ENCODE measurements at places on chromosomes 1 and 21.

DNA sequence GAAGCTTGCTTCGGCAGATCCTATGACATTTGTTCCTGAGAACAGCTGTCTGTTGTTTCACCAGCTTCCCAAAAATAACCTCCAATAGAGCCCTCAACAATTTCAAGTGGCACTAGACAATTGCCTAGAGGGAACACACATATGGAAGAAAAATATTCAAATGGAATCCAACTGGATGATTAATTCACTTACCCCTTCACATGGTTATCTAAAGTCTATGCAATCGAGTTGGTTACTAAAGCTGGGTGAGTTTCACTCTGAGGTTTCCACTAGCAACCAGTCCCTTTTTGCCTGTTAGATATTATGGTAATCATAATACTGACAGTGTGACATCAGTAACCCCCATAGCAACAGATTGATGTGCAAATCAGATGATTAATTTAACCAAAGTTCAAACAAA is at the start of gene LEMD1:
LEMD1 (minus strand) TSS at position 259 of the 400 bp plus-strand sequence. CDS start 1,520 bp downstream, outside the sequence.
- DNase-seq, result no peak

DNA sequence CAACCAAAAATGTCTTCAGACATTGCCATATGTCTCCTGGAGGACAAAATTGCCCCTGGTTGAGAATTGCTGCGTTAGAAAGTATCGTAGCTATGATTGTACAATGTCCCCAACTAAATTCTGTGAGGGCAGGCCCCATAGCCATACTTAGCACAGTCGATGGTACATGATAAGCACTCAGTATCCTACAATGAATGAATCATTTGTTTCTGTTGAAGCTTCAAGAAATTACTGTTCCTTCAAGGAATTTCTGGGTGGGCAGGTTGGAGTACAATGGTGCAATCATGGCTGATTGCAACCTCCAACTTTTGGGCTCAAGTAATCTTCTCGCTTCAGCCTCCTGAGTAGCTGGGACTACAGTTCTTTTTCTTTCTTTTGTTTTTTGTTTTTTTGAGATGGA is 4.7 kb downstream of the CAP1 start:
- peak; percentile 53 for DNase-seq

GRCh38 chr1:229156872-229157271 is 114.0 kb upstream of the RAB4A start:
- DNase-seq, result peak; percentile 30

- DNase-seq, result peak; percentile 39
Observed at GRCh38 chr1:42680921-42681683, 1.1 kb upstream of the YBX1 start.

DNA sequence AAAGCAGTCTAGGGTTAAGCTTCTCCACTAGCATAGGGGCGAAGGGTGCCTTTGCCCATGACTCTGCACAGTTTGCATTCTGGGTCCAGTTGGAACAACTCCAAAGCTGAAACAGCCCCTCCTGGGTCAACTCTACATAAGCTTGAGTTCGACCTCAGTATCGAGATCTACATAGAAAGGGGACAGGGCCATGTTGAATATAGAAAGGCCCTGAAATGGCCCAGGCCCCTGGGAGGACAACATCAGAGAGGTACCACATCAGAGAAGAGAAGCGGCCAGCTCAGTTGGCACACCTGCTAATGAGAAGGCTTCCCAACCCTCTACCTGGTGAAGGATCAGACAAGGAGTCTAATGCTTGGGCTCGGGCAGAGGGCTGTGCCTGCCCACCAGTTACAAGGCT is 1.6 kb downstream of the DENND2D start:
- DNase-seq, result no peak

DNA sequence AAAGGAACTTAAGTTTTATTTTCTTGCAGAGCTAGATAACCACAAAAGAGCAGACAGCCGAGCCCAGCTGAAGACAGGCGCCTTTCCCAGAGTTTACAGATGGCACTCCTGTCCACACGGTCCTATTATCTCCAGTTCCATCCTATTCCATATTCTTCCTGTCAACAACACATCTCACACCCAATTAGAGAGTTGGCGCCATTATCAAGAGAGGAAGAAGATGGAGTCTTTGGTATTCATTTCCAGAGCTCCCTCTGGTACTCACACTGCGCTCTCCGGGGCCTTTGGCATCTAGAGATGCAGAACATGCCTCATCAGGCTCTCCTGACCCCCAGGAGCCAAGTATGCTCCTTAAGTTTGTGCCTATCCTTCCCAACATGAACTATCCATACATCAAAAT is 43.3 kb upstream of the SIPA1L2 start:
- no peak for DNase-seq

DNA sequence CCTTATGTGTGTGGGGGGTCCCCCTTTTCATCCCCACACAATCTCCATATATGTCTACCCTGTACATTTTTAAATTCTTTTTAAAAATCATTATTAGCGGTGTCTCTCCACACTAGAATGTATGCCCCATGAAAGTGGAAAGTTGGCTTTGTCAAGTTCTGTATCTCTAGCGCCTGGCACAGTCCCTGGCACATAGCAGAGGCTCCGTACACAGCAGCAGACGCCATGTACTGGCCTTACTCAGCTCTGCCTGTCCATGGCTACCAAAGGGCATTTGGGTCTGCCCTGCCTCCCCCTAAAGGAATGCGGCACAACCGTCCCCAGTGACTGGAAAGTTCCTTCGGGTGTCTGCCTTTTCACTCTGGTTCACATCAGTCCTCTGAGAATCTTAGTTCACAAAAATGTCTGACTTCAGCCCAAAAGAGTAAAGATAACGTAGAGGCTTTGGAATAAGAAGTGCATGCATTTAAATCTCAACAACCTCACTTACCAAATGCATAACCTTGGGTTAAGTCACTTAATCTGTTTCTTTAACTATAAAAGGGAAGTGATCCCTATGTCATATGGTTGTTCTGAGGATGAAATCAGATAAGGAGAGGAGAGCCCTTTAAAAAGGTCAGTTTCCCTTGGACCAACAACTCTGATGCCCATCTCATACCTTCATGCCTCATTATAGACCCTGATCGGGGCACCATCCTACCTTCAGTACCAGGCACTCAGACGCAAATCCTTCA is 61.1 kb downstream of the CD46 start:
- no peak for DNase-seq

- no peak for DNase-seq
Observed at GRCh38 chr21:39066829-39067780, 116.1 kb downstream of the PSMG1 start.

GRCh38 chr1:239587574-239588369 is 201.4 kb downstream of the CHRM3 start:
- no peak for DNase-seq

- no peak for DNase-seq
Observed at GRCh38 chr1:2238361-2239012, 10.4 kb downstream of the SKI start.

DNA sequence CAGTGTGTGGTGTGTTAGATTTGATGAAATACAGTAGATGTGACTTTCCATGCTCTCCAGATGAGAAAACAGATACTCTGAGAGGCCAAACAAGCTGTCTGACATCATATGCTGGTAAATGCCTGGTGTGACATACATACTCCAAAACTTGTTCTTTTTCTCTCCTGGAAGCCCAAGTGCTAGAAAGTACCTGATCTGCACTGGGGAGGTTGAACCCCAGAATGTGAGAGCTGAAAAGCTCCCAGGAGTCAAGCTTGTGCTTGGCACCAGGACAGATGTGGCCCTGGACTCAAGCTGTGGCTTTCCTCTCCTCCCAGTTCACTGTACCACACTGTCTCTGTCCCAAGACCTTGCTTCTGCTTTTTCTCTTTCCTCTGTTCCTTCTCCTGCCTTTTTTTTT is 389.0 kb upstream of the USP24 start:
- DNase-seq, result no peak

- DNase-seq, result no peak
Observed at GRCh38 chr1:178521241-178521640, 8.3 kb downstream of the TEX35 start.

DNA sequence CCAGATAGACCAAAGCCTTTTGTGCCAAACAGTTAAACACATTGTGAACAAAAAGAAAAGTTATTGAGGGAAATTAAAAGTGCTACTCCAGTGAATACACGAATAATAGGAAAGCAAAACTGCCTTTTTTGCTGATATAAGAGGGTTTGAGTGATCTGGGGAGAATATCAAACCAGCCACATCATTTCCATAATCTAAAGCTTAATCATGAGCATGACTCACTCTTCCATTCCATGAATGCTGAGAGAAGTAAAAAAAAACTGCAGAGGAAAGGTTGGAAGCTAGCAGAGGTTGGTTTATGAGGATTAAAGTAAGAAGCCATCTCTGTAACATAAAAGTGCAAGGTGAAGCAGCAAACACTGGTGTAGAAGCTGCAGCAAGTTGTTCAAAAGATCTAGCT is 350.6 kb upstream of the NCAM2 start:
- peak; percentile 4 for DNase-seq

GRCh38 chr1:33098371-33098770 is 17.4 kb downstream of the AZIN2 start:
- DNase-seq, result peak; percentile 67

DNA sequence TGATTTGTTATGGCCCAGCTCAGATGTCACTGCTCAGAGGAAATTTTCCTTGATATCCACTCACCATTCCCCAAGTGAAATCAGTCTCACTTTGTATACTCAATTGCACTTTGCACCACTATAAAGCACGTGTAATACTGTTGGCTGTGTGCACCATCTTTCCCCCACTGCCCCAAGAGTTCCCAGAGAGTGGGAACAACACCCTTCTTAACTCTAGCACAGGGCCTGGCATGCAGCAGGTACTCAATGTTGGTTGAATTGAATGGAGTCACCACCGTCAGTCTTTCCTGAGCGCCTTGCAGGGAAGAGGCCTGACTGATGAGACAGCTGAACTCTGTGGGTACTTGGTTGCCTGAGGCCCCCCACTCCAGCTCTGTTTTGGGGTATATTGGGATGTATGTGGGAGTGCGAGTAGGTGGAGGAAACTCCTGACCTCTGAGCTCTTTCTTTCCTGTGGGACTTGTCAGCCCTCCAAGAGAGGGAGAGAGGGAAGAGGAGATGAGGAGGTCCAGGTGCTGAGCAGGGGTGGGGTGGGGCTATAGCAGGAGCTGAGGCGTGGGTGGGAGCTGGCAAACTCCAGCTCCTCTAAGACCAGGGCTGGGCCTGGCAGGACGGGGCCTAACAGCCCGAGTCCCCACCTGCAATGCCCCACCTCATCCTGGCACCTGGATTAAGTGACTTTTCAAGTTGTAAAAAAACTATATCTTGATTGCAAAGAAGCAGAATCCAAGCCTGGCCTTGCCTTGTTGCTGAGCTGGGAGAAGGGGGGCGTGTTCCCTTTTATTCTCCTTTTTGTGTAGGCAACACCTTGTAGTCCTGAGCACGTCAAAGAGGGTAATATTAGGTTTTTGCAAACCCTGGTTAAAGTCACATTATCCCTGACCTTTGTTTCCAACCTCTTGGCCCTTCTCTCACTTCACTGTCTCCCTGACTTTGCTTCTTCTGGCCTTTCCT is 19.4 kb upstream of the WASF2 start:
- DNase-seq, result no peak

DNA sequence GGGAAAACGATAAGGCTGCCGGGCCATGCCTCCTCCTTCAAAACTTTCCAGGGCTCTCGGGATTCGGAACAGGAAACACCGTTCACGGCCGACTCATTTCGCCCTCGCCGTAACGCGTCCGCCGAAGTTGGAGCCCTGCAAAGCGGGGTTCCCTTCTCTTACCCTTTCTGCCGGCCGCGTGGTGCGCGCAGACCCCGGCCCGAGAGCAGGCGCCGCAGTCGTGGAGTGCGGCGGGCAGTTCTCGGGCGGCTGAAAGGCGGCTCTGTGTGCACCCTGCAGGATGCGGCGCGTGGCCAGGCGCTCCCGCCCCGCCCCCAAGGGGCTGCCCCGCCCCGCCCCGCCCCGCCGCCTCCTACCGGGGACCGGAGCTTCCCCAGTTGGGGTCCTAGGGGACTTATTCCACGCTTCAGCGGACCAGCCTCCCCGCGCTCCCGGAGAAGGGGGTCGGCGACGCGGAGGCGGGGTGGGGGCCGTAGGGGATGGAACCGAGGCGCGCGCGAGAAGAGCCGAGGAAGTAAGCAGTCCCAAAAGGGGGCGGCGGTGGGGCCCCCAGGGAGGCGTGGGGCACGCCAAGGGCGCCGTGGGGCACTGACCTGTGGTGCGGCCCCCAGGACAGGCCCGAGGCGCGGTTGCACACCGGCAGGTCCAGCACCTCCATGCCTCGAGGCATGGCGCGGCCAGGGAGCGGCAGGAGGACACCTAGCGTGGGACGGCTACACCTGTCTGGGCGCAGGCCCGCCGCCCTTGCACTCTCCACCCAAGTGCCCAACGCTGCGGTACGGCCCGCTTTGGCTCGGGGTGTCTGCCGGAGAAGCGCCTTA is at the start of gene MCOLN2:
MCOLN2 (minus strand) TSS at position 268 of the 821 bp plus-strand sequence; CDS start at position 27, 241 bp downstream.
- DNase-seq, result peak; percentile 7

- no peak for DNase-seq
Observed at GRCh38 chr1:230851291-230851691, 17.0 kb downstream of the C1orf198 start.

DNA sequence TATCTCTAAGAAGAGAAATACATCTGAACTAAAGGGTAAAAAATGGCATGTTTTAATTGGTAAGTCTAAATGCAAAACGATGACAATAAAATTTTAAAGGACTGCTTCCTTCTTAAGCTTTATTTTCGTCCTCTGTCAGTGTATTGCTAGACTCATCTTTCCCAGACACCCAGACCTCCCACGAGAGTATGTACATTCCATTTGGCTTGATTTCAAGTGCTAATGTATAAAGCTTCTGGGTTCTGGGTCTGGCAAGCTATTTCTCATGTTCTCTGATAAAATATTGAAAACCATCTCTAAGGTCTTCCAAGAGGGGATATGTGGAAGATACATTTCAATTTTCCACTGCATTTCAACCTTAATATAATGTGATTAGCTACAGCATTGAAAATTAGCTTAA is 24.6 kb upstream of the SLC2A1 start:
- DNase-seq, result no peak

DNA sequence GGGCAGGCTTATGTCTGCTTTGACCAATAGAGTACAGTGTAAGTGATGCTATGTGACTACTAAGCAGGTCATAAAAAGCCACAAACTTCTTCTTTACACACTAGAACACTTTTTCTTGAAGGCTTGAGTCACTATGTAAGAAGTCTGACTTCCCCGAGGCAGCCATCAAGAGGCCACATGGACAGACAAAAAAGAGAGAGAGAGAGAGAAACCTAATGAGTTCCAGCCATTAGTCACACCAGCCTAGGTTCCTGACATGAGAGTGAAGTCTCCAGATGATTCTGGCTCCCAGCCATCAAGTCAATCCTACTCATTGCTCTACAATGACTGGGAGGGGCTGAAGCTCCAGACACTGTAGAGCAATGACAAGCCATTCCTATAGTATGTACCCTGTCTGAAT is 101.4 kb downstream of the LHX9 start:
- DNase-seq, result peak; percentile 21

DNA sequence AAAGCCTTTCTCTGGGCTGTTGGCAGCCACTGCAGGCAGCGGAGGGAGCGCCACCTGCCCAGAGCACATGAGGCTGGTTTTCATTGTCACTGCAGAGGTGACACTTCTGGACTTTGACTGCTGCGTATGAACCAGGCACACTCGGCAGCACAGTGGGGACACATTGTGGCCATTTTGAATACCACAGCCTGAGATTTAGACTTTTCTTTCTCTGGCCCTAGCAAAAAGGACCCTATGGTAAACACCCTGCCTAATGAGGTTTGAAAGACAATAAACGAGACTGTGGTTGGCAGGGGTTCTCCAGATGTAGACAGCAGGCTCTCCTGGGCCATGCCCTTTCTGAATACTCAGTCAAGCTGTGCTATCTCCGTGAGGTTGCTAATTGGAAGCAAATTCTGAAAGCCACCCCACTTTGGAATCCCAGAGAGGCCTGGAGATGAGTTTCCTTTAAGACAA is 12.0 kb upstream of the KCNE2 start:
- DNase-seq, result peak; percentile 13

- peak; percentile 17 for DNase-seq
Observed at GRCh38 chr1:42801832-42802473, 15.0 kb upstream of the ERMAP start.

GRCh38 chr21:45499970-45500577 is 42.2 kb downstream of the SLC19A1 start:
- no peak for DNase-seq
